AG04449 (cell line): ENCODE measurements at places on chromosomes 1 and 21.

DNA sequence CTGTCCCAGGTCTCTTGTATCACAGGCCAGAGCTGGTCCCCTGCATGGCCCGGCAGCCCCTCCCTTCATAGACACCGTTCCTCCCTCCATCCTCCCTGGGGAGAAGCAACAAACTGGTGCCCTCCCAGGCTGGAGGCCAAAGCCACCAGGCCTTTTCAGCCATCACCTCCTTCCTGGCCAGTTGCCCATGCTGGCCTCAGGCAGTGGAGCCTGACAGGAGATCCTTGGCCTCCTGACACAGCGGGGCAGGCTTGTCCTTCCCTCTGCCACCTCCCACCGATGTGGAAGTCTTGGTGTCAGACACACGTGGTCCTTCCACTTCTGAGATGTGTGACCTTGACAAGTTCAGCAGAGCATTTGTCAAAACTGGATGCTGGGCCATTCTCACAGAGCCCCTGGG, 206.0 kb downstream of the HIVEP3 start:
- DNase-seq, result no peak

GRCh38 chr21:43585924-43586413, 73.3 kb downstream of the HSF2BP start:
- peak; percentile 98 for DNase-seq

GRCh38 chr1:43235451-43236121, 34.2 kb upstream of the TMEM125 start:
- DNase-seq, result no peak

- no peak for DNase-seq
These were observed 23.0 kb downstream of the ERICH3 start for GRCh38 chr1:74650561-74650960.

- no peak for DNase-seq
These were observed 121.2 kb upstream of the KIAA0040 start for GRCh38 chr1:175313672-175314225.

DNA sequence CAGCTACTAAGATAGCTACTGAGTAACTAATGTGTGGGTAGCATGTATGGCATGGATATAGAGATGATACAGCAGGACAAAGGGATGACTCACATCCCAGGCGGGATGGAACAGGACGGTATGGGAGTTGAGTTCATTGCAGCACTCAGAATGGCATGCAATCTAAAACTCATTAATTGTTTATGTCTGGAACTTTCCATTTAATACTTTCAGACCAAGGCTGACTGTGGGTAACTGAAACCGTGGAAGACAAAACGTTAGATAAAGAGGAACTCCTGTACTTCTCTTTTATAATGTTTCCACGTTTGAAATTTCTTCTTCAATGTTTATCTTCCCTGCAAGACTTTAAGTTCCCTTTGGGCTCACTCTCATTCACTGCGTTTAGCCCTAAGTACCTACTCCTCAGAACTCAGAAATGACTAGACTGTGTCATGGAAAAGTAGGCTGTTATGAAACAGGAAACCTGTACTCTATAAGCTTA, 151.9 kb downstream of the MAGI3 start:
- DNase-seq, result peak; percentile 77
